A549 (cell line): ENCODE measurements at places on chromosomes 7 and 10. TPM values are rescaled to one million over a fixed set of nuclear protein-coding genes. Genes with fewer than 3 reads are reported as not detected.
A peak's percentile ranks its signal among the peaks of the same experiment; 100 is the strongest.

The REPIN1 gene
- polyA plus RNA-seq: 86.2 to 101 TPM (median 101 TPM) in 3 replicates

The DLX6 gene
- polyA plus RNA-seq: not detected in 3 replicates

The WNT8B gene
- 0.04 to 0.05 TPM in 2 of 3 replicates, not detected in the other for polyA plus RNA-seq

The NFE2L3 gene
- 4.9 to 10.0 TPM (median 6.7 TPM) in 3 replicates for polyA plus RNA-seq

The RASA4 gene
- 1.3 to 3.2 TPM (median 2.6 TPM) in 3 replicates for polyA plus RNA-seq

- DNase-seq: no peak
Observed at GRCh38 chr10:504121-504611, 185.3 kb downstream of the DIP2C start.

DNA sequence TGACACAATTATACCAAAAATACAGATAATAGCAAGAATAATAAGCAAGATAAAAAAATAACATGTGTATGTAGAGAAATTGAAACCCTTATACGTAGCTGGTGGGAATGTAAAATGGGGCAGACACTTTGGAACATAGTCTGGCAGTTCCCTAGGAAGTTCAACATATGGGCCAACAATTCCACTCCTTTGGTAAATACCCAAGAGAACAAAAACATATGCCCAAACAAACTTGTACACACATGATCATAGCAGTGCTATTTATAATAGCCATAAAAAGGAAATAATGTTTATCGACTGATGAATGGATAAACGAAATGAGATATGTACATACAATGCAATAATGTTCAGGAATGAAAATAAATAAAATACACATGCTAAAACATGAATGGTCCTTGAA lies 462.4 kb upstream of the SORCS1 start:
- DNase-seq: no peak

DNA sequence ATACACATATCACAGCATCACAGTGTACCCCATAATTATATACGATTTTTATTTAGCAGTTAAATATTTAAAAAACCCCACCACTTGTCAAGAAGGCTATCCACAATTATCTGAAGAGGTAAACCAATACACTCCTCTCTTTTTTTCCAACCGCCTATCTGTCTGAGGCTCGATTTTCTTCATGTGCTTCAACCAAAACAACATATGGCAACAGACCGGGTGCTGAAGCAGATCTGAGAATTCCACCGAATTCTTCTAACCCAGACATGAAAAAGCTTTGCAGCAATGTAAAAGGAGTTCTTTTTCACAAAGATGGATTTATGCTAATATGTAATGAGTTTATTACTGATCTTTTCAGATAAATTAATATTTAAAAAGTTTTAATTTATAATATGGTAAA lies 132.4 kb upstream of the RHEB start:
- DNase-seq: no peak

DNA sequence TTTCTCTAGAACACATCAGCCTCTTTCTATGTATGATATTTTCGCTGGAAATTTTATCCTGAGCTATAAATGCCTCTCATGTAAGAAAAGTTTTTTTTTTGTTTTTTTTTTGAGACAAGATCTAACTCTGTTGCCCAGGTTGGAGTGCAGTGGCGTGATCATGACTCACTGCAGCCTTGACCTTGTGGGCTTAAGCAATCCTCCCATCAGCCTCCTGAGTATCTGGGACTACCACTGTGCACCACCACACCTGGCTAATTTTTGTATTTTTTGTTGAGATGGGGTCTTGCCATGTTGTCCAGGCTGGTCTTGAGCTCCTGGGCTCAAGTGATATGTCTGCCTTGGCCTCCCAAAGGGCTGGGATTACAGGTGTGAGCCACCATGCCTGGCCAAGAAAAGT lies 80.4 kb downstream of the ADK start:
- peak; percentile 24 for DNase-seq

- DNase-seq: no peak
Observed at GRCh38 chr7:90645784-90646183, 49.7 kb downstream of the CDK14 start.

DNA sequence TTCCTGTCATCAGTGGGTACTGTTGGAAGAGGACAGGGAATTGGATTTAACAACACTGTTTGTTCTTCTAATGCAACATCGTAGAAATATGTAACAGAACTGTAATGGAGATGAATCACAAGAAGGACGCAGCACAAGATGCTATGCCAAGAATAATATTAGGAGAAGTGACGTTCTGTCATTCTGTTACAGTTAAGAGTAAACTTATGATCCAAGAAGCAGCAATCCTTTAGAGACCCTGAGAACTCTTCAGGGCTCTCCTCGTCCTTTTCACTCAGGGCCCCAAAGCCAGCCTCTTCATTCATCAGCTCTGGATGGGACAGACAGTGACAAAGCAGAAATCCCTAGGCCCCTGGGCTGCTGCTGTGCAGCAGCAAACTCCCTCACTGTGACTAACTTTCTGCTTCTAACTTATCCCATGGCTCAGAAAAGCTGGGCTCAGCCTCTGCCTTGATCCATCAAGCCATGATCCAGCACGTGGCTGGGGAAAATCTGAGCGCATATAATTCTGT lies 8.7 kb upstream of the IL6 start:
- DNase-seq: no peak

GRCh38 chr7:7582596-7582995 lies 15.9 kb downstream of the MIOS start:
- DNase-seq: no peak

- peak; percentile 10 for DNase-seq
Observed at GRCh38 chr10:118481871-118482270, 113.6 kb downstream of the PRLHR start.

DNA sequence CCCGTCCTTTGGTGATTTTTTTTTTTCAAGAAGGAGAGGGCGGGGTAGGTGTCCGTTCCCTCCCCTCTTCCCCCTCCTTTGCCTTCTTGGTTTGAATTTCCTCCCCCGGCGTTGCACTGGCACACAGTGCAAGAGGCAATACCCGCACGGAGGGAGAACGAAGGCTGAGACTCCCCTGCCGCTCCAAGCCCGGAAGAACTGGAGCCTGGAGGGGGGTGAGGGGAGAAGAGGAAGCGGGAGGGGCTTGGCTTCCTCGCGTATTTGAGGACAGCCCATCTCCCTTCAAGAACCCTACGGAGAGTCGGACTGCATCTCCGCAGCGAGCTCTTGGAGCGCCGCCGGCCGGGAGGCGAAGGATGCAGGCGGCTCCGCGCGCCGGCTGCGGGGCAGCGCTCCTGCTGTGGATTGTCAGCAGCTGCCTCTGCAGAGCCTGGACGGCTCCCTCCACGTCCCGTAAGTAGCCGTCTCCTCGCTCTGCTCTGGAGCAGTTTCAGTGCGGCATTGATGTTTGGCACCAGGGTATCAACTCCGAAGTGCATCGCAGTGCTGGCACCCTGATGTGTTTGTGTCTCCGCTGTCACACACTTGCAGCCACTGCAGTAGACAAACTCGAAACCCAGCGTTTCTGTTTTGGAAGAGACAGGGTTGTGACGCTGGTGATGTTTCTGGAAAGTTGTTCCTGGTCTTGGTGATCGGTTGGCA lies at the start of gene CNTNAP2:
Gene CNTNAP2 (plus strand): TSS at position 281 of the 702 bp plus-strand sequence. CDS start 76 bp downstream, at position 357.
- no peak for DNase-seq

GRCh38 chr10:112755446-112756234 lies 194.4 kb upstream of the TCF7L2 start:
- no peak for DNase-seq

- DNase-seq: no peak
Observed at GRCh38 chr7:132135746-132136385, 440.4 kb downstream of the PLXNA4 start.

- DNase-seq: no peak
Observed at GRCh38 chr10:101000915-101001658, 1.5 kb downstream of the LZTS2 start.

- peak; percentile 89 for DNase-seq
Observed at GRCh38 chr7:31896925-31897324, 173.3 kb downstream of the PDE1C start.

- DNase-seq: no peak
Observed at GRCh38 chr7:101783381-101784181, 33.8 kb upstream of the CUX1 start.

DNA sequence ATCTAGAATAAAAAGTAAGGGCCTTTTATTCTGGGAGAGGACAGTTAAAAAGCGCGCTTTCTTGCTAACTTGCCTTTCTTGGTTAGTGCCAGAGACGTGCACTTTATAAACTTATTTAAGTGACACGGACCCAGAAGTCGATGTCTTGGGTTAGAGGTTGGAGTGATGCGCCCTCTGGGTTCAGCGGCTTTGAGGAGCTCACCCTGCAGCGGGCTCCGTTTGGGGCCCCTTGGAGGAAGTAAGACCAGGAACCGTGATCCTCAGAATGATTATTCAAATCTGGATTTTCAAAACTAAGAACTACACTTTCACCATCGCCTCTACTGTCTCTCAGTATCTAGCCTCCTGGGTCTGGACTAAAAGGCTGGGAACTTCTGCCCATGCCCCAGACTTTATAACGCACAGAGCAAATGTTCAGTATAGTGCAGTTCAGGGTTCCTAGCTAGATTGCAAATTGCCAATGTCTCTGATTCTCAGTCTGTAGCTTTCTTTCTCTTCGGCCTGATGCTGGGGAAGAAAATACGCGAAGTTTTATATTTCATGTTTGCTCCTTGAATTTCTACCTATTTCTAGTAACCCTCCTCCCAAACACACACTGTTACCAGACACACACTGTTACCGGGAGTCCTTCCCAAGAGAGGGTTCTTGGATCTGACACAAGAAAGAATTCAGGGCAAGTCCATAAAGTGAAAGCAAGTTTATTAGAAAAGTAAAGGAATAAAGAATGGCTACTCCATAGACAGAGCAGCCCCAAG lies 18.6 kb upstream of the SMO start:
- DNase-seq: no peak

DNA sequence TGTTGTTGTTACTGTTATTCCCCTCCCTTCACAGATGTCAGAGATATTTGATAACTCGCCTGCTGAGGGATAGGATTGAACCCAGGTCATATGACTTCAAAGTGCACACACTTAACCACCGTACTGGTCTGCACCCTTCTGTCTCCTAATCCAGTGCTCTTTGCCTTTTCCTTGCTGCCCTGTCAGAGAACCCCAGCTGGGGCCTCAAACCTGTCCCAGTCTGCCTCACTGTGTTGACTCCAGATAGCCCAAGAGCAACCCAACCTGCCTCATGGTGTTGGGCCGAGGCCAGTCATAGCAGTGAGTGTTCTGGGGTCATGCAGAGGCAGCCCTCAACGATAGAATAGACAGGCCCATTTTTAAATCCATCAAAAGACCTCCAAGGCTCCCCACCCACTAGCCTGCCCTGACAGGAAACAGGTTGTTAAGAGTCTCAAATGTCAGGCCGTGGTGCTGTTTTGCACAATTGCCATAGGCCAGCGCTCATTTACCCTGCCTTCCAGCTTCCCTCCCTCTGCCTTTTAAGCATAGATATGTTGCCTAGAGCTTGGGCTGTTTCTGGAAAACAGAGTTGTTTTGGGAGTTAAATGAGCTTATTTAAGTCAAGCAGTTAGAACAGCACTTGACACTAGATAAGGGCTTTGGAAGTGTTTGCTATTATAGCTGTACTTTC lies 37.0 kb upstream of the PDCD4 start:
- no peak for DNase-seq

GRCh38 chr10:130459851-130460490 lies 323.8 kb downstream of the GLRX3 start:
- DNase-seq: no peak

DNA sequence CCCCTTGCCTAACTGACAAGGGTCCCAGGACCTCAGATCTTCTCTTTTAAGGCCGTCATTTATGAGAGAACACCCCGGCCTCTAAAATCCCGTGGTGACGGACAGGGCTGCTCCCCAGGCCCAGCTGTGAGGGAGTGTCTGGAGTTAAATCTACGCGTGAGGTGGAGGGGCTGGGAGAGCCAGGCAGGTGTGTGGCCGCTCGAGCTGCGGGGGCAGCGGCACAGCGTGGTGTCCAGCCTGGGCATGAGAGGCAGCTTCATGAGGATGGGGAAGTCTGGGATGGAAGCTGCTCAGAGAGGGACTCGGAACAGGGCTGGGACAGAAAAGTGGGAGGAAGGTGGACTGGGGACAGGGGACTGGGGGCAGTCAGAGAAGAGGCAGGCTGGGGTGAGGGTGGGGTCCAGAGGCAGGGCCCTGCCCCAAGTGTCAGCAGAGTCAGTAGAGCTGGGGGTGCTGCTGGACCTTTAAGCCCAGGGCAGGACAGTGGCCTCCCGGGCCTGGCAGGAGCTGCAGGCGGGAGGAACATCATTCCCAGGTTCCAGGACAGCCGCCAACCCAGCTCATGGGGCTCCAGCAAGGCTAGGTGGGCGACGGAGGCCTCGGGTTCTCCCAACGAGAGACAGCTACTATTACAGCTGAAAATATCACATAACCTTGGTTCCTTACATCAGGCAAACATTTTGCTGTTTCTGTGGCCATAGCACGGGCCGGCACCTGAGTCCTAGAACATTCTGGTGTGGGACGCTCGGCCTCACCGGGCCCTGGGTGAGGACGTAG lies 55.2 kb downstream of the JAKMIP3 start:
- DNase-seq: no peak

DNA sequence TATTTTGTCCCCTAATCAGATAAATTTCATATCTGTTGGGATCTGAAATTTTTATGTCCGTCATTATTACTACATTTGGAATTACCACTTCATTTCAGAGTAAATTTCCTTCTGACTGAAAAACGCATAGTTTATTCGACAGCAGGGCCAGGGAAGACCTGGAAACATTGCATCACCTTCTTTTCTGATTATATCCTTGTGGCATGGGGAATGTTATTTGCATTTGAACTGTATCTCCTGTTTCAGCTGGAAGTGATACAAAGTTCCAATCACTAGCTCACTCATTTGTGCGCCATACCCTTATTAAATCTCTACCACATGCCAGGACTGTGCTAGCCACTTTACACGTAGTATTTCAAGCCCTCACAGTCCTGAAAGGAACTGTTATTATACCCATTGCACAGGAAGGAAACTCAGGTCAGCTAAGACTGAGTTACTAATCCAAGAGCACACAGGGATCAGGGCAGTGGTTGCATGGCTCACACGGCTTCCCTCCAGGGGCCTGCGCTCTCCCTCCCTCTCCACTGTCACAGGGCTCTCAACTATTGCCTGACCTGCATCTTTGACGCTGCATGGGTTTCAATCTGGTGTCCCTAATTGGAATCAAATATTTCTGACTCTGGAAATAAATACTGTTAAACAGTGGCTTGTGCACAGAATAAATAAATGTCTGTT lies 84.4 kb upstream of the NANOS1 start:
- DNase-seq: no peak

DNA sequence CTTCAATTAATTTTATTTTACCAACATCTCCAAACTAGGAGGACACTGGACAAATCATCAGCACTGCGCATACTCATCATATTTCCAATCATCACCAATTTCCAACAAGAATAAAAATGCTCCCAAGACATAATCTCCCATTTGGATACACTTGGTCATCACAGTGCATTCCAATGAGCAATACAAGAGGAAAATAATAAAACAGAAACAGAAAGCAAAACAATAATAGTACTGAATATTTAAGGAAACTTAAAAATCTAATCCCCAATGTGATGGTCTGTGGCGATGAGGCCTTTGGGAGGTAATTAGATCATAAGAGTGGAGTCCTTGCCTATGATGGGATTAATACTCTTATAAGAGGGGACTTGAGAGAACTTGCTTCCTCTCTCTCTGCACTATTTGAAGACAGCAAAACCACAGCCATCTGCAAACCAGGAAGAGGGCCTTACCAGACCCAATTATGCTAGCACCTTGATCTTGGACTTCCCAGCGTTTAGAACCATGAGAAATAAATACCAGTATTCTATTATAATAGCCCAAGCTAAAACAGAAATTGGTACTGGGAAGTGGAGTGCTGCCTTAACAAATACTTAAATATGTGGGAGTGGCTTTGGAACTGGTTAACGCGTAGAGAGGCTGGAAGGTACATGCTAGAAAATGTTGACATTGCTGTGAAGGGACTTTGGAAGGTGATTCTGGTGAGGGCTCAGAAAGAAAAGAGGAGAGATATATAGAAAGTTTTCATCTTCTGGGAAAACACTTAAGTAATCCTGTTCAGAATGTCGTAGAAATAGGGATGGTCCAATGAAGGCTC lies 91.5 kb downstream of the JAZF1 start:
- DNase-seq: no peak
